Chondrocyte (in vitro differentiated cells): ENCODE measurements at places on chromosomes 16 and 17. TPM values are rescaled to one million over a fixed set of nuclear protein-coding genes. Genes with fewer than 3 reads are reported as not detected.
A peak's percentile ranks its signal among the peaks of the same experiment; 100 is the strongest.

DNA sequence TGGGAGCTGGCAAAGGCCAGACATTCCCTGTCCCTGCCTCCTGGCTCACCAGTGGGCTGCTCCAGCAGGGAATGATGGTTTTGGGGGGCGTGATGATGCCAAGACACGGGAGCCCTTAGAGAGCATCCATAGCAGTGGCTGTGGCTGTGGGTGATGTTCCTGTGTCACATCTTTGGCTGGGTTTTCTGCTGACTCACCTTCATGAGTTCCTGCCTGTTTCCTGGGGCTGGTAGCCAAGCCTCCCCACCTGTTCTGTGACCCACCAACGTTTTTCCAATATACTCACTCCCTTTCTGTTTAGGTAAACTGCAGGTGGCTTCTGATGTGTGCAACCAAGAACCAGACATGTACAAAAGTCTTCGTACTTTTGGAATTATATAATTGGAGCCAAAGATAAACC is 16.5 kb upstream of the NF1 start:
- no peaks in the 10 kb centered on the region for H3K36me3 ChIP-seq
- peaks cover 19% of the 10 kb centered on the region for H3K4me1 ChIP-seq
- H3K27me3 ChIP-seq = no peaks in the 10 kb centered on the region
- DNase-seq = no peak
- no peak overlapping the region for H3K4me3 ChIP-seq

DNA sequence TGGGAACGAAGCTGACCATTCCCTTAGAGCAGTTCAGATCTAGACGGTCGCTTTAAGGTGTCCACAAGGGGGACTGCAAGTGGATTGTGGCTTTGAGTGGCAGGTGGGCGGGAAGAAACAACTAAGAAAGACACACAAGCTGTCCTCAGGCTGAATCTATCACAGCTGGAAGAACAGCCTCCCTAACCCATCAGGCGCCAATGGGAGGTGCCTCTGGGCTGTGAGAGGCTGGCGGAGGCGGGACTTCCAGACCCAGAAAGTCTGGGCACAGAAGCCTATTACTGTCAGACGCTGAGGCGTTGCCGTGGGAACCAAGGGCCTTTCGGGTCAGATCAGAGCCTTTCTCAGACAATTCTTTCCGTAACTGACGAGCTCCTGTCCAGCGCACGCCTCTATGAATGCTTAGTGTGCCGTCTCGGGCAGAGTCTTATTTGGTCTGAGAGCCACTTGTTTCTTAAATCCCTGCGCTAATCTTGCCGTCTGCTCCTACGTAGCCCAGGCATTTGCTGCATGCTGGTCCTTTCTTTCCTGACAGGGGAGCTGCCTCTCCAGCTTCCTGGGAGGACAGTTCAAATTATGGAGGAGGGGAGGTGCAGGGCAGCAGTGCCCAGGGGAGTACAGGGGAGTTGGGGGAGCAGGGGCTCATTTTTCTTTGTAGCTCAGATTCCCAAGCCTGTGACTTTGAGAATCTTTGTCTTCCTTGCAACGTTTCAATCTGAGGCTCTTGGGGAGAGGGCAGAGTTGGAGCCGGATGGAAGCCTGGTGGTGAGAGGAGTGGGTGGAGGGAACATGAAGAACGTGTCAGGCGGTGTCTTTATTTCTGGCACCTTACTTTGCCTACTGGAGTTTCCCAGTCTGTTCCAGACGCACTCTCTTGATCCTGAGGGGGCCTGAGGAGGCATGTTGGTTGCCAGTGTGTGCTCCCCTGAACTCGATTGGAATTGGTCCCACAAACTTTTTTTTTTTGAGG is 618.7 kb downstream of the KCNJ18 start:
- no peak overlapping the region for H3K27ac ChIP-seq
- DNase-seq = no peak
- no peaks in the 10 kb centered on the region for H3K36me3 ChIP-seq
- H3K27me3 ChIP-seq = no peaks in the 10 kb centered on the region
- no peak overlapping the region for H3K4me3 ChIP-seq
- H3K4me1 ChIP-seq = no peaks in the 10 kb centered on the region

DNA sequence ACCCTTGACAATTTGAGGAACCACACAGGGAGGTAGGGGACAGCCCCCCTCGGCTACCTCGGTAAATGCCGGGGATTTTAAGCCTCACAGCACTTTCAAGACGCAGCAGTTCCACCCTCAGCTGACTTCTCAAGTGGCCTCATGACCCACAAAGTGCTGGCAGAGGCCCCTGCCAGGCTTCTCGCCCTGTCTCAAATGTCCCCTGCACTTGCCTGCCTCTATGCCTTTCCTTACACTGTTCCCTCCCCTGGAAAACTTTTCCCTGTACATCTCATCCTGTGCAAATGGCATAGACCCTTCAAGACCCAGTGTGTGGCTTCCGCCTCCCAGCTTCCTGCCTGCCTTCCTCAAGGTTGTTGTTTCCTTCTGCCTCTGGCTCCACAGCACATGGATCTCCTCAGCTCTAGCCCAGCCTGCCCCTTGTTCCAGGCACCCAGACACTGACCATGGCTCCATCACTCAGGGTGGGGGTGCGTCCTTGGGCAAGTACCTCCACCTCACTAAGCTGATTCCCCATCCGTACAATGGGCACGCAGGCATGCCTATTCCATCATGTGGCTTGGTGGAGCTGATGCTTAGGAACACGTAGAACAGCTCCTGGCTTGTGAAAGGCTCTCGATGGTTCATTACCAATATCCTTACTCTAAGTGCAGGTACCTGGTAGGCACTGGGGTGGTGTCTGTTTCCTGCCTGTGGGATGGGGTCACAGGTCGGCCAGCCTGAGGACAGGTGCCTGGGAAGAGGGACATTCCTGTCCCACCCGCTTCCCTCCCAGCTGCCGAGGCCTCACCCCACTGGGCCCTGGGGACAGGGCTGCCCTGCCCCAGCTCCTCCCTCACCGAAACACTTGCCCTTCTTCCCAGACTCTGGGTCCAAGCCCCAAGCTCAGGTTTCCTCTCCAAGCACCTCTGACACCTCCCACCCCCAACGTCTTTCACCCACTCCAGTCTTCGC is 24.0 kb downstream of the MMP15 start:
- H3K27me3 ChIP-seq = no peaks in the 10 kb centered on the region
- H3K27ac ChIP-seq = no peak overlapping the region
- DNase-seq = no peak

Gene NOXO1
- 0.25 to 0.48 TPM (median 0.26 TPM) in 3 replicates for total RNA-seq

DNA sequence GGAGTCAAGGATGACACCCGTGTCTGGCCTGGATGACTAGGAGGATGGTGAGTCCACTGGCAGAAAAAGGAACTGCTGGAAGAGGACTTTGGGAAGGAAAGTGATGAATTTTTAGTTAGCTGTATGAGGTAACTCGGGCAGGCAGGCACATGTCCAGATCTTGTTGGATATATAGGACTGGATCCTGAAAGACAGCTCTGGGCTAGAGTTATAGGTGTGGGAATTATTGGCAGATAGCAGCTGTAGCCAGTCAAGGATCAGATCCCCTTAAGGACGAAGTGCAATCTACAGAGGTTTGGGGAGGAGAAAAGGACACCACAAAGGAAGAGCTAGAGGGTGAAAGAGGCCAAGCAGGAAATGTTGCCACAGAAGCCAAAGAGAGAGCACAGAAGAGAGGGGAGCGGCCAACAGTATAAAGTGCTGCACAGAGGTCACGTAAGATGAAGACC is 10.1 kb downstream of the CYB5D1 start:
- DNase-seq = no peak
- H3K4me1 ChIP-seq = no peaks in the 10 kb centered on the region
- H3K27ac ChIP-seq = no peak overlapping the region
- H3K4me3 ChIP-seq = no peak overlapping the region
- H3K27me3 ChIP-seq = no peaks in the 10 kb centered on the region

GRCh38 chr16:52469775-52470174 is 77.2 kb downstream of the TOX3 start:
- H3K27ac ChIP-seq = no peak overlapping the region
- no peak overlapping the region for H3K4me3 ChIP-seq
- H3K4me1 ChIP-seq = no peaks in the 10 kb centered on the region
- H3K36me3 ChIP-seq = no peaks in the 10 kb centered on the region
- no peak for DNase-seq
- no peaks in the 10 kb centered on the region for H3K27me3 ChIP-seq

Gene VPS35L
- total RNA-seq = 68.7 to 83.4 TPM (median 73.6 TPM) in 3 replicates

DNA sequence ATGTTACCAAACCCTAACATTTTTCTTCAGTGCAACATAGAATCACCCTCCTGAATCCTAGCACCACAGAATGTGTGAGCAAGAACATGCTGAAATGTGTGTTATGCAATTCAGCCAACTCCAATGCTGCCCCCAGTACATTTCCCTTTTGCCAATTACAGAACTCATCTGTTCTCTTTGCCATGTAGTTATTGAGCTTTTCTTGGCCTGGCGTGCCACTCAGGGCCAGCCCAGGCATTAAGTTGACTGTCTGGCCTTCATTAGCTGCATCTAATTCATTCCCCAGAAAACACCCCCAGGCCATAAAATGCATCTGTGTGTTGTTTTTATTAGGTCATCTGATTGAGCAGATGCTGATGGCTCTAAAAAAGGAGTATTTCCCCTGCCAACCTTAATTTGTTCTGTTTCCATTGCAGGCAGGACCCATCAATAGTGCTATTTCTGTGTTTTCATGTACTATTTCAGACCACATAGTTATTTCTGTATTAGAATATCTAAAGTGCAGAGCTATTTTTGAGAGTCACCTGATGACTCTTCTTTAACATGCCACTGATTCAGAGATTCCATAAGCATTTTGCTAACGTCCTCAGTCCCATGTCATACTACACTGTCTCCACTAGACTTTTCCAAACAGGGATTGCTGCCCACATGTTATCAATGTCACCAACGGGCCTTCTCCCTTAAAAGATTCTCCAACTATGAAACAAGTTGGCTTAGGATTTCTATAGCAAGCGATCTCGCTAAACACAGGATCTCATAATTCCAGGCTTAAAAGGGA is 969.7 kb downstream of the CDH11 start:
- H3K27me3 ChIP-seq = no peaks in the 10 kb centered on the region
- H3K27ac ChIP-seq = peak overlapping the region; percentile 53
- no peak for DNase-seq
- H3K4me3 ChIP-seq = no peak overlapping the region
- H3K36me3 ChIP-seq = no peaks in the 10 kb centered on the region

DNA sequence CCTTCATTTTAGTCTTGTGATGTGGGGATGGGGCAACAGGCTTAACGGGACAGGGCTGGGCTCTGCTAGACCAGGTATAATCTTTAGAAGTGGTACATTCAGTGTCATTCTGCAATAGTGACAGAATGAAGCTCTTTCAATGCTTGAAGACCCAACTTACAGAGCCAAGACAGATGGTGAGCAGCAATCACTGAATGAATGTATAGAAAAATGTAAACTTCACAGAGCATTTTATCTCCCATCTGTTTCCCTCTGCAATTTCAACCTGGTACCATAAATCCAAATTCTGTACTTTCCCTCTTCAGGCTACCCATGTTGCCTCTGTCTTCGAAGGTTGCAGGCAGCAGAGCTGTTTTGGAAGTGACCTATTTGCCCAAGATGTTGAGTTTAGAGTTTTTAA is 33.5 kb upstream of the GOT2 start:
- H3K27ac ChIP-seq = no peak overlapping the region
- no peaks in the 10 kb centered on the region for H3K36me3 ChIP-seq
- H3K4me3 ChIP-seq = no peak overlapping the region

GRCh38 chr17:82697808-82698064 is 762 bp downstream of the RAB40B start:
- no peaks in the 10 kb centered on the region for H3K27me3 ChIP-seq
- H3K36me3 ChIP-seq = peaks cover 7% of the 10 kb centered on the region
- peak; percentile 69 for DNase-seq

Gene TPSG1
- not detected in 3 replicates for total RNA-seq

GRCh38 chr16:51180719-51181502 is 29.8 kb upstream of the SALL1 start:
- no peak overlapping the region for H3K27ac ChIP-seq
- H3K4me1 ChIP-seq = no peaks in the 10 kb centered on the region
- no peak for DNase-seq
- no peaks in the 10 kb centered on the region for H3K36me3 ChIP-seq
- H3K4me3 ChIP-seq = no peak overlapping the region

- no peaks in the 10 kb centered on the region for H3K36me3 ChIP-seq
- DNase-seq = no peak
- H3K27me3 ChIP-seq = peaks cover 24% of the 10 kb centered on the region
These were observed 6.7 kb upstream of the NAGPA start for GRCh38 chr16:5040451-5040850.

DNA sequence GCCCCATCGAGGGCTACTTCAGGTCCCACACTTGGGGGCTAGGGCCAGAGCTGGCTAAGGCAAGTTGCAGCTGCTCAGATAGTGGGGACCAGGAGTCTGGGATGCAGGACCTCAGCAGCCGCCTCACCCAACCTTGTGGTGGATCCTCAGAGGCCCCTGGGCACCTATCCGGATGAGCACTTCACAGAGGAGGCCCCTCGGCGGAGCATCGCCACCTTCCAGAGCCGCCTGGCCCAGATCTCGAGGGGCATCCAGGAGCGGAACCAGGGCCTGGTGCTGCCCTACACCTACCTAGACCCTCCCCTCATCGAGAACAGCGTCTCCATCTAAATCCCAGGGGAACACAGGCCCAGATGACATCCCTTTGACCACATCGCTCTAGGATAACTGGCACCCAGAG is 9.4 kb downstream of the ALOX15B start:
- no peak overlapping the region for H3K27ac ChIP-seq
- H3K27me3 ChIP-seq = peaks cover 22% of the 10 kb centered on the region
- H3K4me3 ChIP-seq = no peak overlapping the region
- no peak for DNase-seq

Gene CSH1
- total RNA-seq = 14.0 TPM in 1 of 3 replicates, not detected in the others

- H3K36me3 ChIP-seq = peaks cover 56% of the 10 kb centered on the region
- H3K4me1 ChIP-seq = no peaks in the 10 kb centered on the region
- no peak overlapping the region for H3K27ac ChIP-seq
- H3K27me3 ChIP-seq = no peaks in the 10 kb centered on the region
- H3K4me3 ChIP-seq = no peak overlapping the region
These were observed 27.5 kb downstream of the GGA2 start for GRCh38 chr16:23482778-23483177.

- H3K27ac ChIP-seq = no peak overlapping the region
- H3K36me3 ChIP-seq = no peaks in the 10 kb centered on the region
- H3K4me1 ChIP-seq = peaks cover 23% of the 10 kb centered on the region
- no peak overlapping the region for H3K4me3 ChIP-seq
These were observed 111.4 kb downstream of the SNX29 start for GRCh38 chr16:12087901-12088421.

Gene JPH3
- total RNA-seq = 1.1 to 1.9 TPM (median 1.2 TPM) in 3 replicates

DNA sequence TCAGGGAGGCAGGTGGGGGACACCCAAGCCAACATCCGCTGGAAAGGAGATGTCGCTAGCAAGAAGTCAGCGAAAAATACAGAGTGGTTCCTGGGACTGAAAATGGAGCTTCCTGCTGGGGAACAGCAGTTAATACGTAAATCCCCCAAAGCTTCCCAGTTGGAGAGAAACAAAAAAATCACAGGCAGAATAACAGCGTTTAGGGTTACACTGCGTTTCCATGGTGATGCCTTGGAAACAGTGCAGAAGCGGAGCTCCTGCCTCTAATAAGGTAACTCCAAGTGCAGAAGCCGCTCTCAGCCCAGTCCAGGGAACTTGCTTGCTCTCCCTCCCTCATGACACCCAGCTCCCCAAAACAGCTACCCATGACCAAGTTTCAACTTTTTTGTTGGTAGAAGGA is 73.4 kb downstream of the PLD6 start:
- peaks cover 12% of the 10 kb centered on the region for H3K36me3 ChIP-seq
- H3K4me1 ChIP-seq = peaks cover 3% of the 10 kb centered on the region
- H3K27me3 ChIP-seq = no peaks in the 10 kb centered on the region

- no peak overlapping the region for H3K27ac ChIP-seq
- H3K36me3 ChIP-seq = peaks cover 7% of the 10 kb centered on the region
- H3K4me1 ChIP-seq = peaks cover 9% of the 10 kb centered on the region
- no peak overlapping the region for H3K4me3 ChIP-seq
- no peak for DNase-seq
- H3K27me3 ChIP-seq = no peaks in the 10 kb centered on the region
These were observed 21.1 kb upstream of the DBNDD1 start for GRCh38 chr16:90040152-90041023.

Gene RNF222
- not detected in 3 replicates for total RNA-seq
